ENCODE measurements at places on chromosomes 2 and 18.
A peak's percentile ranks its signal among the peaks of the same experiment; 100 is the strongest.

DNA sequence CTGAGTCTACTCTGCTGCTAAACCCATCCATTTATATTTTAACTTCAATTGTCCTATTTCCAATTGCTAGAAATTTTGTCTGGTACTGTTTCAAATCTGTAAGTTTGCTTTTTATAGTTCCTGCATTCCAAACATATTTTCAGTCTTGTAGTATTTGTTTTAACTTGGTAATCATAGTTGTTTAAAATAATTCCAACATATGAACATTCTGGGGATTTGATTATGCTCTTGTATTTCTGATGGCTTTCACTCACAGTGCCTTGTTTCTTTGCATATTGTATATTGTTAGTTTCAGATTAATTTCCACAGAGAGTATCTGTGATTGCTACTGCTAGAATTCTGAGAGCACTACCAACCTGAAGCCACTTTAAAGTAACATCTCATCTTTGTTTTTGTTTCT lies 202.4 kb downstream of the ETAA1 start:
- DNase-seq, result no peak

- DNase-seq, result peak; percentile 1
Observed at GRCh38 chr2:78701546-78701945, 324.0 kb upstream of the REG3G start.

DNA sequence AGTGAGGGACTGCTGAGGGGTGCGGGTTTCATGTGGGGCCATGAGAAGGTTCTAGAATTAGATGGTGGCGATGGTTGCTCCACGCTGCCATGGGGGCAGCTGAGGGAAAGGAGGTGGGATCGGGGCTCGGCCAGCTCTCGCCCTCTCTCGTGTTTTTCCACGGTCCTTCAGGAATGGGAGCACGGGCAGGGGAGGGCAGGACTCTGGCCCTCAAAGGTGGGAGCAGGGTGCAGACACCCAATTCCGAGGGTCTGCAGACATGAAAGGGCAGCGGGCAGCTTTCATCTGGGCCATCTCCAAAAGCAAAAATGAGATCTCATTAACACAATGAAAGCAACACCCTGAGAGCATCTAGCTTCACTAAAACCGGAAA lies 53.4 kb upstream of the SALL3 start:
- DNase-seq, result no peak

GRCh38 chr2:111534910-111535352 lies 349.1 kb downstream of the ANAPC1 start:
- peak; percentile 50 for DNase-seq

DNA sequence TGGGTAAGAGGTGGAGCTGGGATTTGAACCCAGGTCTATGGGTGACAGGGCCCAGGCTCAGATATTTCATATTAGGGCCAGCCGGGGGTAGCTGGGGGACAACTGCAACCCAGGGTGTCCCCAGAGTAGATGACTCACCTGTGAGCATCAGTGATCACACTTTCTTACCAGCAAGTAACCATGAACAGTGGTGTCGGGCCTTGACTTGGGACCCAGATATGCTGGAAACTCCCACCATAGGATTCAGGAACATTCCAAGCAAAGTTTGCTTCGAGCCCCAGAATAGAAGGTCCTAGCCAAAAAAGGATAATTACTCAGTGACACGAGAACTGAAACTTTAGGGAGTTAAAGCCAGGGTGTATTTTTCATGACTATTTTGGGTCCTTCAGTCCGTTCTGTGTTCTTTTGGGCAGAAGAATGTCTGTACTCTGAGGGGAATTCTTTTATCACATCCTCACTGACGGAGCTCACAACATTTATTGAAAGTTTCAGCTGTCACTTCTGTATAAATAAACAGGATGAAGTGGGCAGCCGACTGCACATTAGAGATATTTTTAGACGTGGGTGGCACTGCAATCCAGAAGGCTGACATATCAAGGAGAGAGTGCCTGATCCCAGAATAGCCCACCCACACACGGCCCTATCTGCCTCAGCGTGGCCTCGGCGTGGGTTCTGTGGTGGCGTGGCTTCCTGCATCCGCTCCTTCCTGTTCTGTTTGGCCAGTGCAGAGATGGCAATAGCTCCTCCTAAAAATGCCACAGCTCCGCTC lies 45.6 kb downstream of the RAMP1 start:
- DNase-seq, result peak; percentile 72

DNA sequence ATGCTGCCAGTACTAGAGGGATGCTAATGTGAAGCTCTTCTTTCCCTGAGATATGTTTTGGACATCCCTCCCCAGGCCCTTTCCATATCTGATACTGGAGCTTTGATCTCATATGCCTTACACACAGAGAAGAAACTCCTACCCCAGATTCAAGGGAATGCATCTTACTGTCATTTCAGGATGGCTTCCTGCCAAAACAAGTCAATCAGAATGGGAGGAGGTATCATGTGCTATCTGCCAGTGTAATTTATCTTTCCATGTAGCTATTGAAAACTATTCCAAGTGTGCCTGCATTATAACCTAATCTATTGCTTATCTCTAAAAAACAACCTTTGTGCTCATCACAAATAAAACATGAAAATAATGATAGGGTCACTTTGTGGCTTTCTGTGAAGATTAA lies 269.9 kb upstream of the SETBP1 start:
- no peak for DNase-seq

DNA sequence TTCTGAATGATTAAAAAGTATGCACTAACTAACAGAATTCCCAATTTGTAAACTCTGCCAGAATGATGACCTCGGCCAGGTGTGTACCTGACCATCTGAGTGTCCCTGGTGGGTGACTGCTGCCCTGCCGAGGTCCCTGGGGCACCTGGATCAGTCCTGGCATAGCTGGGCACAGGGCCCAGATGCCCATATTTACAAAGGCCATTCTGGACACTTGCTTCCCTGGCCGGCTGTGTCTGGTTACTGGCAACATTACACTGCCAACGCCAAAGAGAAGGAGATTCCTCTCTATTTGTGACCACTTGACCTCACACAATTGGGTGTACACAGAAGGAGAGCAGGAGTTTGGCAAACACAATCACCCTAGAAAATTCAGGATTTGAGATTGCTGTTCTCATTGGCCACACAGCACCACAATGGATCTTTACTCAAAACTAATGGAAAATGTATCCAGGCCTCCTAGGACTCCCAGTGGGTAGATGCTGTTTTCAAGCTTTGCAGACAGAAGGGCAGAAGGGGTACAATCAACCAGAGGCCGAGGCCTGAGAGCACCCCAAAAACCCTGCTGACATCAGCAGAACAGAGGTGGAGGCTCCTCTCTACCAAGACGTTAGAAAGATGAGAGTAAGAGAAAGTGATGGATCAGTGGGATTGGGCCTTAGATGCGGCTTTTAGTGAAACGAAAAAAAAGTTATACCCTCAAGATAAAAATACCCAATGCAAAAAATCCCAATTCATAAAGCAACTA lies 58.3 kb upstream of the PXDN start:
- DNase-seq, result no peak

GRCh38 chr2:197883354-197884032 lies 79.1 kb downstream of the PLCL1 start:
- peak; percentile 75 for DNase-seq
